GM04504 (cell line): ENCODE measurements at places on chromosomes 7 and 10.

DNA sequence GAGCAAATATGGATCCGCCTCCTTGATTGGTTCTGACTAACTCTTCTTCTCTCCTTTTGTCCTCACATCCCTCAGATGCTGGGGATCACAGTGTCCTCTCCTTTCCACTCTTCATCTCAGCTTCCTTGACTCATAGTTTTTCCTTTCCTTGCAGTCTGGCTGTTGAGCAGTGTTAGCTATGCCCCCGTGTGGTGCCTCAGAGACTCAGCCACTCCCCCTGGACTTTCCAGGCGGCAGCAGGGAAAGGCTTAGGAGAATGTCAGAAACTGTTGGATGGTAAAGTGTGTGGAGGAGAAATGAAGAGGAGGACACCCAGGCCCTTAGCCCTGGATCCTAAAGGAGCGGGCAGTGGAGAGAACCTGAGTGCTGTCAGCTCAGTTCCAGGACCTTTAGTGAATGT is 267.5 kb downstream of the CELF2 start:
- DNase-seq = no peak

- DNase-seq = no peak
Observed at GRCh38 chr10:97119058-97119745, 66.6 kb downstream of the SLIT1 start.

DNA sequence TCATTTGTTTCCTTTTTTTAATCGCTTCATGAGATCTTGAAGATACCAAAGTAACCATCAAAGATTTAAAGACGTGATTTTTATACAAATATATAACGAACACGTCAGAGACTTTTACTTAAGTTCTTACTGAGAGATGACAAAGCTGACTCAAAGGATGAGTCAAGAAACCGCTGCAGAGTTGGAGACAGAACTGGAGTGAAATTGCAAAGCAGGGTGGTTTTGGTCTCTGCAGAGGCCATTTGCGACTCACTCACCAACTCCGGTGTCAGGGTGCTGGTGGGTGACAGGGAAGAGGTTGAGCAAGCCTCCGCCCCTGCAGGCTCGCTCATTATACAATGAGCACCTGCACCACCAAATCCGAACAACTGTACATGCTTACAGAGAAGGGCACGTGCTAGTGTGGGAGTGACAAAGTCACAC is 75.2 kb downstream of the DNAJB6 start:
- DNase-seq = no peak

DNA sequence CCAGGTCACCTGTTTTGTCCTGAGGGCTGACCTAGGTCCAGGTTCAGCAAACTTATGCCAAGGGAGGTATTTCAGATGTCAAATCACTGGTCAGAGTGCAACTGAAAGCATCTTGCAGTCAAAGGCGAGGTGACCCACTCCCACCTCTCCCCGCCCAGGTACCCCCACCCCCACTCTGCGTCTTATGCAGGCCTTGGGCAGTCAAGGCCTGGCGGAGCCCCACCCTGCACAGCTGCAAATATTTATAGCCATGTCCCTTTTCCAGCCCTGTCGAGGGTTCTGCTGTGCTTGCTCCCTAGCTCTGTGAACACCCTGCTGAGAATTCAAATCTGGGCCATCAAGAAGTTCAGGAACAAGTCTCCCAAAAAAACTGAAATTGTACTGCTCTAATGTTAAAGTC is 40.6 kb upstream of the BMPR1A start:
- DNase-seq = no peak

DNA sequence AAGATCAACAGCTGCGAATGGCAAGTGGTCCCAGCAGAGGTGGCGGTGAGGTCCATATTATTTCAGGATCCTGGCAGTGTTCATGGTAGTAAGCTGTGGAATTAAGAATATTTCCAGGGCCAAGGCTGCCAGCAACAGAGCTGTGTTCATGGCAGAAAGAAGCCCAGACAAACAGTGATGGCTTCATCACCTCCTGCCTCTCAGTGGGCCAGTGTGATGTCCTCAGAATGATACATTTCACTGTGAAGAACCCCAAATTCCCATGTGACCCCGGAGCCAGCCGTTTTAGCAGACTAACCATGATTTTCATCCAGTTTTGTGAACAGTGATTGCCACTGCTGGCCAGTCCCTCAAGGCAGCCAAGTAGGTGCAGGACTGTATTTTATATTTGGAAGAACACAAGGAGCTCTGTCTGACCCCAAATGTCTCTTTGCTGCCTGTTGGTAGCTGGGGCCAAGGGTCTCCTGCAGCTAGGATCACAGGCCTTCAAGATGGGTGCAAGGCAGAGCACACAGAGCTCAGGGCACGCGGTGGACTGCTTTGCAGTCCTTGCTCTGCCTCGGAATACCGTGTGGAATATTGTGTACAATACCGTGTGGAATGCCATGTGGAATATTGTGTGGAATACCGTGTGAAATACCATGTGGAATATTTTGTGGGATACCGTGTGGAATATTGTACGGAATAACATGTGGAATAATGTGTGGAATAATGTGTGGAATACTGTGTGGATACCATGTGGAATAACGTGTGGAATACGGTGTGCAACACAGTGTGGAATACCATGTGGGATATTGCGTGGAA is 132.3 kb upstream of the CHST15 start:
- DNase-seq = no peak

DNA sequence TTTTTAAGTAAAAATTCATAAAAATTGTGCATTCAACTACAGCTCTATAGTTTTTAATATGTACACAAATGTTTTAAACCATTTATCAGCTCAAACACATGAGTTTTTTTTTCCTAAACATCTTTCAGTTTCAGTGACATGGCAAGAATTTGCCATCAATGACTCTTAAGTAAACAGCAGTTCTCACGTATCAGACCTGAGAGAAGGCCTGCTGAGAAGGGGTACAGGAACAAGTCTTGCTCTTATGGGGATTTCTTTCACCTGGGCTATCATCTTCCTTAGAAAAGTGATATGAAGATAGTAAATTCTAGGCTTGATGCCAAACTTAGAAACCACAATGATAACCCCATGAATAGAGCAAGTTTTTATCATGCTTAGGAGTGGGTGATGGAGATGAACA is 467.8 kb downstream of the ARL4A start:
- no peak for DNase-seq

- no peak for DNase-seq
Observed at GRCh38 chr10:65470986-65471385, 1454.8 kb upstream of the LRRTM3 start.

GRCh38 chr7:128116740-128117139 is 85.5 kb upstream of the LRRC4 start:
- no peak for DNase-seq

GRCh38 chr10:70588859-70589570 is 13.5 kb downstream of the PRF1 start:
- DNase-seq = no peak

GRCh38 chr10:4043897-4044665 is 259.1 kb upstream of the KLF6 start:
- DNase-seq = no peak

DNA sequence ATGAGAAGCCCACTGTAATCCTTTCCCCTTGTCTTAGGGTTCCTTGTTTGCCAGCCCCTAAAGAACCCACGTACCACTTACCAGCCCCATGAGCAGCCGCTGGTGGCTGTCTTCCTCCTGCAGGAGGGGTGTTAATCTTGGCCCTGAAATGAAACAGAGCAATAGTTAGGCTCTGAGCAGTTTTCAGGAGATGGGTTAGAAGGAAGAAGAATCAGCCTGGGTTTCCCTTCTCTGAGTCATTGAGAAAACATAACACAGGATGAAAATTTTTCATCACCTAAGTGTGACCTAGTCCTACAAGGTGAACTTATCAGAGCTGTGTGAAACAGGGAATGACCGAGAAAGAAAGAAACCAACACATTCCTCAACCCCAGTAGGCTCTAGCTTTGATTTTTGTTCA is 90.0 kb downstream of the GSAP start:
- no peak for DNase-seq

DNA sequence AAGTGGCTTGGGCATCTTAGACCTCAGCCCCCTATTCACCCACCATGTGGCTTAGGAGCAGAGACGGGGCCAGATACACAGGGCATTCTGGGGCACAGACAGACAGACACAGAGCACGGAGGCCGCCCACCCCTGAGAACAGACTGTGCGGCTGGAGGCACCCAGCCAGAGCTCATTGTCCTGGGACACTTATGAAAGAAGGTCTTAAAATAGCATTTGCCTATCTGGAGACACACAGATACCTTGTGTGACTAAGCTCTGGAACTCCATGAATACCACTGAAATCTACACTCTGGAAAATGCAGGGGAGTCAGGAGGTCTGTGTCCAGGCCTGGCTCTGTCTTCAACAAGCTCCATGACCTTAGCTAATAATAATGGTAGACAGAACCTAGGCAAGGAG is 41.4 kb upstream of the ADO start:
- no peak for DNase-seq

- DNase-seq = no peak
Observed at GRCh38 chr10:24494236-24494635, 229.5 kb downstream of the ARHGAP21 start.

GRCh38 chr7:89283302-89283701 is 487.8 kb upstream of the TEX47 start:
- no peak for DNase-seq

DNA sequence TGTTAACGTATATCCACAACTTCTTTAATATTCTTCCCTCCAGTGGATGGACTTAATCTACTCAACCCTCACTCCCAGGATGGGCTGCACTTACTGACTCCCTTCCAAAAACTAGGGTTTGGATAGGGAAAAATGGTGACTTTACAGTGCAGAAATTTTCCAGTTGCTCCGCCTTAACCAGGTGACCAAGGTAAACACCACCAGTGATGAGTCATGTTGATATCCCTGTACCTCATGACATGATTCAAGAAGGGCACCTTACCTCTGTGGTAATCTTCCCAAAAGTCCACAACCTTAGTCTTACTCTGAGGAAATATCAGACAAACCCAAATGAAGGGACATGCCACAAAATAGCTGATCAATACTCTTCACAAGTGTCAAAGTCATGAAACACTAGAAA is 3.5 kb upstream of the GSTK1 start:
- no peak for DNase-seq

GRCh38 chr7:29449569-29450260 is 113.9 kb upstream of the PRR15 start:
- no peak for DNase-seq

DNA sequence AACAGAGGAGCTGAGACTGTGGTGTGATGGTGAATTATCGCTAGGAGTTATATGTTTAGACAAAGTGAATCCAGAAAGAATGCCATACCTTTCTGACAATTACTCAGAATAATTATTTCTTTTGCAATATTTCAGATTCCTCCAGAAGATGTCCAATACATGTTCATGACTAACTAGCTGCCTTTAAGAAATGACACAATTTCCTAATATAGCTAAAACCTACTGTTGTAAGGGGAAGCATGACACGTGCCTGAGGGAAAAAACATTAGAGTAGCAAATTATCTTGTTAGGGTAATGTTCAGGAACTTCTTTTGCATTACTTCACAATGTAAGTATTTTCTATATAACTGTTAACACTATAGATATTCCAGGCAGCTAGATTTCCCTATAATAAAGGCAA is 150.3 kb downstream of the COL28A1 start:
- DNase-seq = no peak

- no peak for DNase-seq
Observed at GRCh38 chr10:74199315-74199714, 48.3 kb downstream of the ADK start.

DNA sequence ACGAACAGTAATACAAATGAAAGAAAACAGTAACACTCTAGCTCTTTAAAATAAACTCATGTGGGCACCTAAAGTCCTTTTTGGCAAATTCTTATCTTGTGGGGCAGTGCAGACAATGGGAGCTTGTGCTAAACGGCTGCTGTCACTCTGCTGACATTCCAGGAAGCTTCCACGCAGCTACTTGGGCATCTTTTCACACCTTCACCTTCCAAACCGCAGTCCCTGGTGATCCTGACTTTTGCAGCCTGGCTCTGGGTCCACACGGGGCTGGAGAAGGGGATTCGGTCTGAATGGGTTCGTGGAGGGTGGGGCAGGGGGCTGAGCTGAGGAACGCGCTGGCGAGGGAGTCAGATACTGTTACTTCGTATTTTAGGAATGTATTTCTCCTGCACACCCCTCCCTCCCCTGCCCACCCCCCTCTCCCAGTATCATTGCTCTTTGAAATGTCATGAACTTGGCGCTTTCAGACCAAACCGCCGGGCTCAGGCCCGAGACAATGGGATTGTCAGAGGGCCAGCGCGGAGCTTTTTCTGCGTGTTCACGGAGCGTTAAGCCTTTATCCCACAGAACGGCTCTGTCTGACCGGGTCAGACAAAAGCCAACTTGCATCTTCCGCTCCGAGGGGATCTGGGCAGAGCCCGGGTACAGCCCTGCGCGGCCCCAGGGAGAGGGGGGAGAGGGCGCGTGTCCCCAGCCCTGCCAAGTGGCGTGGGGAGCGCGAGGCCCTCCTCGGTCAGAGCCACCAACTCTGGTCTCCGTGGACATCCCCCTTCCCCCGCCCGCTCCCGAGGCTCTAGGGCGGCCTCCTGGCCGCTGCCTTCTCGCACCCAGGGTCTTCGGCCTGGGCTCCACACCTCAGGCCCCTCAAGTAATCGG is 76.7 kb upstream of the EN2 start:
- DNase-seq = no peak

DNA sequence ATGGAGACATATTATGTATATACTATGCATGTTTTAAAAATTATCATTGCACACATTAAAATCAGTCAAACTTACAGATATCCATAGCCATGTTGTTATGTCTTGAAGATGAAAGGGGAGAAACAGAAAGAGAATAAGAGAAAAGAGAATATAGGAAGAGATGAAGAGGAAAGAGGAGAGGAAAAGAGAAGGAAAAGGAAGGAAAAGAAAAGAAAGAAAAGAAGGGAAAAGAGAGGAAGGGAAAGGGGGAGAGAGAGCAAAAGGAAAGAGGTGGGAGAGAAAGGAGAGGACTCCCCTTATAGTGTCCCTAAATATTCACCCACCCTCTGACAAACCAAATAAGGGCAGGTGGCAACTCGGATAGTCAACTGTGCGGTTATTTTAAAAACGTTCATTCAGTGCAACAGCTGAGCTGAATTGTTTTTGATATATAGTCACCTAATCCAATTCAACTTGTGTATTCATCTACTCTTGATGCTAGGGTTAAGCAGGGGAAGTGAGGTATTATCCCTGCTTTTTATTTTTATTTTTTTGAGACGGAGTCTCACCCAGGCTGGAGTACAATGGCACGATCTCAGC is 14.6 kb downstream of the SVIL start:
- no peak for DNase-seq

DNA sequence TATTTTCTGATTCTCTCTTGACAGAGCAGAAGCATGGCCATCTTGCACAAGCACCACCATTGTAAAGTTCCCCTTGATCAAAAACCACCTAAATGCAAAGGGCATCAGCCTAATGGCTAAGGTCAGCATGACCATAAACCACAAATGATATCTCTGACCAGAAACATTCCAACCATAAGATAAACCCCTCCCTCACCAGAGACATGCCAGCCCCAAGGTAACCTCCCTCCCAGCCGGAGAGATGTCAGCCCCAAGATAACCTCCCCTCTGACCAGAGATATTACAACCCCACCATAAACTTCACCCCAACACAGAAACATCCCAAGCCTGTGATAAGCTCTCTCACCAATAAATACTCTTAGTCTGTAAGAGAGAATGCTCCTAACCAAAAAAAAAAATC is 72.1 kb upstream of the CDK1 start:
- DNase-seq = no peak
